A673 (cell line): ENCODE measurements at places on chromosomes 6 and 20.
A peak's percentile ranks its signal among the peaks of the same experiment; 100 is the strongest.

- DNase-seq = no peak
These were observed 208.0 kb upstream of the TAB2 start for GRCh38 chr6:149109397-149110070.

- peak; percentile 41 for DNase-seq
These were observed 85.5 kb upstream of the ZNF217 start for GRCh38 chr20:53678990-53679596.

GRCh38 chr6:70325009-70325408 lies 22.1 kb upstream of the COL9A1 start:
- DNase-seq = no peak

DNA sequence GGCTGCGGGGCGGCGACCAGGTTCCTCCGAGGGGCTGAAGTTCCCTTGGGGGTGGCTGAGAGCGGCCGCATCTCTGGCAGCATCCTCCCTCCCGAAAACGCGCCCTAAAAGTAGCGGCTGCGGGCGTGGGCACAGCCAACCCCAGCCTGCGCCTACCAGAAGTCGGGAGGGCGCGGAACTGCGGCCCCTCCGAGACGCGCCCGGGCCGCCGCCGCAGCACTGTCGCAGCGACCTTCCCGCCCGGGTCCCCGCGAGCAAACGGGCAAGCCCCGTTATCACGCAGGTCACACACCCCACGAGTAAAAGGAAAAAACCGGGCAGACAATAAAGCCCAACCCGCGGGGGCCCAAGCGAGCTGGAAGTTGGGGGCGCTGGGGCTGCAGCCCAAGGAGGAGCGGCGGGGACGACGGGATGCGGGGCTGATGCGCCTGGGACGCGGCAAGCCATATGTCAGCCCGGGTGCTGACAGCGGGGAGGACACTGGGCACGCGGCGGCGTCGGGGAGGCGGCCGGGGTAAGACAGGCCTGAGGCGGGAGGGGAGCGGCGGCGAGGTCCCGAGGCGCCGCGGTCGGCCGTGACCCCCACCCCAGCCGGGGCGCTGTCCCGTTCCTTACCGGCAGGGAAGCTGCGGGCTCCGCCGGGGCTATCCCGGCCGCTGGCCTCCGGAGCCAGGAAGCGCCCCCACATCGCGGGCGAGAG lies 659 bp downstream of the CEP85L start:
- peak; percentile 42 for DNase-seq

DNA sequence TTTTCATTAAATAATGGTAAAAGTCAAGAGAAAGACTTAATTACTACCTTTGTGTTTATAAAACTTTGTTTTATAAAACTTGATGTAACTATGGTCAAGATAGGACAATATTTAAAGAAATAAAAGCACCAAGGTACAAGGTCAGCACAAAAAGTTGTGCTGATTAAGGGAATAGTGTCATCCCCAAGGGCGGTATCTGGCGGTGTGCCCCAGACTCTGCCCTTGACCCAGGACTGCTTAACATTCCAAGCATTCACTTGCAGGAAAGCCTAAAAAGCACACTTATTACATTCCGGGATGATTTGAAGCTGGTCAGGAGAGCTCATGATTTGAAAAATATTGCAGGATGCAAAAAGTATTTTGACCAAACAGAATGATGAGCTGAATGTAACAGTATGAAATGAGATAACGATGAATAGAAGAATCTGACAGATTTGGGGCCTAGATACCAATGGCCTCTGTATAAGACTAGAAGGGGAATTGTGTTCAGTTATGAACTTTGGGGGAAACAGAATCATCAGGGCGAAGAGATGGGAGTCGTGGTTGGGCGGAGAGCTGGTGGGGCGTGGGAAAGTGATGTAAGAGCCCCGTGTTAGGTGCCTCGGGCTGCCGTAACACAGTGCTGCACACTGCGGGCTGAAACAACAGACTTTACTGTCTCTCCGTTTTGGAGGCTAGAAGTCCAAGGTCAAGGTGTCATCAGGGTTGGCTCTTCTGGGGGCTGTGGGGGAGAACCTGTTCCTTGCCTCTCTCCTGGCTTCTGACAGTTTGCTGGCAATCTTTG lies 77.2 kb downstream of the CDC5L start:
- DNase-seq = no peak

DNA sequence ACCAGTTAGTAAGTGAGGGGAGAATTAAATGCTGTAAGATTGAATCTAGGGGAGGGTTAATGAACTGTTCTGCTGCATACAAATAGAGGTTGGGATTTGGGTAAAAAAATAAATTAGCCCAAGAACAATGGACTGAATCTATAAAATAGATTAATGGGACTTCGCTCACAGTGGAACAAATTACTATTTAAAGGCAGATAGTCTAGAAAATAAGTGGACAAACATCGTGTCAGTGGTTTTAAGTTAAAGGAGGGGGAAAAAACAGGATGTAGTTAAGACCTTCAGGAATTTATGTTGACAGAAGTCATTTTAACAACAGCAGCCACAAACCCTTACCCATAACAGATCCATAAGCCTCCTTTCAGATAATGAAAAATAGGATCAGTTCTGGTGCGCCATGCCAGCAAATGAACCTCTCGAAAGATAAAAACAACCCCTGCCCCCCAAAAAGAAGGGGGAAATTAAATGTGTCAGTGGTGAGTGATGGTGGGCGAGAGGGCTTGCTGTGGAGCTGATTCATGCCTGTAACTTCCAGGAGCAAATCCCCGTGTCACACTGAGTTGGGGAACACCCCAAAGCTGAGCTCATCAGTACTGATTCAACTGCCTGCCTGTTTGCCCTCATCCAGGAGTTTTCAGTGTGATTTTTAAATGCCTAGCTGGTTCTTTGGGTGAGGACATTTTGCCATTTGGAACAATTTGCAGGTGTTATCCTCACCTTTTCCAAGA lies 86.8 kb downstream of the PPP1R14C start:
- peak; percentile 58 for DNase-seq

- DNase-seq = no peak
These were observed 57.8 kb downstream of the PPP1R3G start for GRCh38 chr6:5142915-5143314.

GRCh38 chr6:43753570-43754183 lies 16.3 kb upstream of the VEGFA start:
- no peak for DNase-seq

- DNase-seq = no peak
These were observed 17.3 kb downstream of the RAMACL start for GRCh38 chr6:166569206-166569605.

DNA sequence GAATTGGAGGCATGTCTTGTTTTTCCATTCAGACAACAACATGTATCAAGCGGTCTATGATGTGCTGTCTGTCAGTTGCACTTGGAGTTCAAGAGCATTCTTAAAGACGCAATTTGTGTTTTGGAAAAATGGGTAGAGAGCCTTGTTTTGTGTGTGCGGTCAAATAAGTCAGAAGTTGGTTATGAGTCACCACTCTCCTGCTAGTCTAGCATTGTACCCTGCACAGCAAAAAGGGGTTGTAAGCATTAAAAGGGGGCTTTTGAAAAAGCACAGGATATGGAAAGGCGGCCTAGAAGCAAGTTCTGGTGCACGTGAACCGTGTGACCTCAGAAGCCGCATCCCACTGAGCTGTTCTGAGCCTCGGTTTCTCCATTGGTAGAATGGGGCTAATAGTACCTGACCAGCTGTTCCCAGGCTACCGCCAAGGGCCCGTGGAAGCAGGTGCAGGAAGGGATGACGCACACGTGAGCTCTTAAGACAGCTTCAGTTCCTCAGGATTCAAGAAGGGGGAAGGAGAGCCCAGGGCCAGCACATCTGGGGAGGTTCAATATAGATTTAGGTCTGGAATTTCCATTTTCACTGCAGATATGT lies 61.6 kb upstream of the SNX9 start:
- DNase-seq = no peak

DNA sequence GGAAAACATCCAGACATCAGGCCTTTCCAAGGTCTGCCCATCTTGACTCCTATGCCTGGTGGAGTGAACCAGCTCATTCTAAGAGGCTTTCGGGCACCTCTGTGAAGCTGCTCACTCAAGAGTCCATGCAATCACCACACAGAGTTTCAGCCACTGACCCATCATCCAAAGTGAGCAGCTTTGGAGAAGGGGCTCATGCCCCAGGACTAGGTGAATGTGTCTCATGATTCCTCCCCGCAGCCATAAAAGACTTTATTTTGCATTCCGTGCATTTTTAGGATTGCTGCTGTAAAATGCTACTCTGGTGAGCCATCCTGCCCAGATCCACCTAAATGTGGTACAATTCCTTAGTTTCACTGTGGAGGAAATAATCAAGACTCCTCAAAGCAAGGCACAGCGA lies 44.5 kb upstream of the EZR start:
- DNase-seq = no peak

DNA sequence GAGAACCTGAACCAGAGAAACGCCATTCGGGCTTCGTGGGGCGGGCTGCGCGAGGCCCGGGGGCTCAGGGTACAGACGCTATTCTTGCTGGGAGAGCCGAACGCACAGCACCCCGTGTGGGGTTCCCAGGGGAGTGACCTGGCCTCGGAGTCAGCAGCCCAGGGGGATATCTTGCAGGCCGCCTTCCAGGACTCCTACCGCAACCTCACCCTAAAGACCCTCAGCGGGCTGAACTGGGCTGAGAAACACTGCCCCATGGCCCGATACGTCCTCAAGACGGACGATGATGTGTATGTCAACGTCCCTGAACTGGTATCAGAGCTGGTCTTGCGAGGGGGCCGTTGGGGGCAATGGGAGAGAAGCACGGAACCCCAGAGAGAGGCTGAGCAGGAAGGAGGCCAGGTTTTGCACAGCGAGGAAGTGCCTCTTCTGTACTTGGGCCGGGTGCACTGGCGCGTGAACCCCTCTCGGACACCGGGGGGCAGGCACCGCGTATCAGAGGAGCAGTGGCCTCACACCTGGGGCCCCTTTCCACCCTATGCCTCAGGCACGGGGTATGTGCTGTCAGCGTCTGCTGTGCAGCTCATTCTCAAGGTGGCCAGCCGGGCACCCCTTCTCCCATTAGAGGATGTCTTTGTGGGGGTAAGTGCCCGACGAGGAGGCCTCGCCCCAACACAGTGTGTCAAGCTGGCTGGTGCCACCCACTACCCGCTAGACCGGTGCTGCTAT lies 904 bp downstream of the B3GALT4 start:
- DNase-seq = peak; percentile 45

DNA sequence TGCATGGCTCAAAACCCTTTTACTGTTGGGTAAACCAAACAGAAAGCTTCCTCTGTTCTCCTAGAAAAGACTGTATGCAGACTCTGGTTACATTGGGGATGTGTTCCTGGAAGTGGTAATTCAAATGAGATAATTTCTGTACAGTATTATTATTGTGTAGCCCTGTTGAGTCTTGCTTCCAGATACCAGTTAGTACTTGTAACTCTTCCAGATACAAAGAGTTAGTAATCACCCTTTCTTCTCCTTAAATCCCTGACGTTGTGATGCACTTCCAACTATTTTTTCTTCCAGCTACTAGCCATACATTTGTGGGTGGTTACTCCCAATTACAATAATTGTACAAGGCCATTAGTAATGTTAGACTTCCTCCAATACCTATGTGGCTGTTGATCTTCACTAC lies 42.3 kb upstream of the GRIK2 start:
- DNase-seq = no peak

DNA sequence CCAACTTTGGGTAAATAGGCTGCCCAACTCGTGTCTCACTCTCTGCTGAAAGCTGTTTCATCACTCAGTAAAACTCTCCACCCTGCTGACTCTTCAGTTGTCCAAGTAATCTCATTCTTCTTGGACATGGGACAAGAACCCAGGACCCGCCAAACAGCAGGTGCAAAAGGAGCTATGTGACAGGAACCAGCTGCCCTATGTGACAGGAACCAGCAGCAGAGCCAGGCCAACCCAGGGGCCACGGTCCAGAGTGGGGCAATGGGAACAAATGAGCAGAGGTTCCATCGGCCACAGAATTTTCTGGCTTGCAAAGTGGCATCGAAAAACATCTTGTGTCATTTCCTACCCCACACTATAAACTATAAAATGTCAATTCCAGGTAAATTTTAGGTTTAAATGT lies 56.5 kb downstream of the MOXD1 start:
- DNase-seq = no peak
